Nucleus accumbens (tissue), 56 donors: ENCODE measurements at places on chromosomes 2 and 18.
A peak's percentile ranks its signal among the peaks of the same experiment; 100 is the strongest.

DNA sequence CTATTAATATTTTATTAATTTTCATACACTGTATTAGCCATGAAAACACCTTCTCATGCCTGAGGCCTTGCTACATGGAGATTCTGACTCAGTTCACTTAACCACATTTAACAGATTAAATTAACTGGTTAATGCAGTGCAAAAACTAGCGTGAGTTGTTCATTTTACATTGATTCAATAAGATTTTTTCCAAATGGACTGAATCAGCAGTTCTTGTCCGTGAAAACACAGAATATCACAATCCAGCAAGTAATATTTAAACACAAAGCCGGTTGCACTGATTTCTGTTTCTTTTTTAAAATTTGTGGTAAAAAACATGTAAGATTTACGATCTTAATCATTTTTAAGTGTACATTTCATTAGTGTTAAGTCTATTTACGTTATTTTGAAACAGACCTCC is 118.2 kb upstream of the THUMPD2 start:
- no peak for DNase-seq

- DNase-seq = peak; percentile 48
Measured at GRCh38 chr2:9422321-9423099, 818 bp downstream of the ITGB1BP1 start.

GRCh38 chr2:126657148-126657635 is 1.2 kb downstream of the GYPC start:
- no peak for DNase-seq

GRCh38 chr2:122238006-122238559 is 482.6 kb downstream of the TSN start:
- DNase-seq = no peak

GRCh38 chr2:24022975-24023575 is 13.2 kb downstream of the MFSD2B start:
- DNase-seq = no peak

- DNase-seq = peak; percentile 59
Measured at GRCh38 chr18:58044370-58045241, 580 bp downstream of the NEDD4L start.

DNA sequence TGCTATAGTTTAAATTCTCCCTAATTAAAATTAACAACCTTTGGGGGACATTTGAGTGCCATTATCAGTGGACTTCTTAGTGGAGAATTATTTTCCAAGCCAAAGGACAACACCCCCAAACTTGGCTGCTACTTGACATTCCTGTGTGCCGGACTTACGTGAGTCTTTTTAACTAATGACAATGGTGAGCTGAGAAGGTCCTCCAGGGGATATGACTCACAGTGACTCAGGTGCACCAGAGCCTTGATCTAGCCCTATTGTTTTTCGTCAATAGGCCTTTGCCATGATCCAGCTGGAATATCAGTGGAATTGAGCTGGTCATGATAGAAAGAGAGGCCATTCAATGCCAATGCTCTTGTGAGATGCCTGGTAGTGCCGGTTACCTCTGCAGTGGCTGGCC is 118.1 kb upstream of the CXCR4 start:
- no peak for DNase-seq

DNA sequence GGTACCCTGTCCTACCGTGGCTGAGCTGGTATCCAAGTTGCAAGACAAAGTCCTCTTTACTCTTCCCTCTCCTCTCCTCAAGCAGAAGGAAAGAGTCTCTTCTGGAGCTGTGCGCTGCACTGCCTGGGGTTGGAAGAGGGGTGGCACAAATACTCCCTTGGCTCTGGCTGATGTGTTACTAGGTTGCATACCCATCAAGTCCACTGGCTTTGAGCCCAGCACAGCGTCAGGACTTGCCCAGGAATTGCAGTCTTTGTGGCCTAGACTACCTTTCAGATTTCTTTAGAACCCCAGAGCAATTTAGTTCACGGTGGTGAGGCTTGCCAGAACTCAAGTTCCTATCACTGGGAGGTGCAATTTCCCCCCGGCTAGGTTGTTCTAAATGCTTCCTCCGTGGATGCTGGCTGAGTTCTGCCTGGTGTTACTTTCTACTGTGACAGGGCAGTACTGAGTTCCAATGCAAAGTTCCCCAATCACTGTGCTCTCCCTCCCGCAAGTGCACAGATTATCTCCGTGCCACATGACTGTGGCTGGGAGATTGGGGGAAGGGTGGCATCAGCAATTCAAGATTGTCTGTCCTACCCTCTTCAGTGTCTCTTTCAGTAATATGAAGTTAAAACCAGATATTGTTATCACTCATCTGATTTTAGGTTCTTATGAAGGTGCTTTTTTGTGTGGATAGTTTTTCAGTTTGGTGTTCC is 13.4 kb downstream of the MYO3B start:
- DNase-seq = no peak

- DNase-seq = no peak
Measured at GRCh38 chr18:35835366-35835765, 137.1 kb upstream of the RMP24 start.

- no peak for DNase-seq
Measured at GRCh38 chr2:145284551-145284950, 764.6 kb upstream of the ZEB2 start.

DNA sequence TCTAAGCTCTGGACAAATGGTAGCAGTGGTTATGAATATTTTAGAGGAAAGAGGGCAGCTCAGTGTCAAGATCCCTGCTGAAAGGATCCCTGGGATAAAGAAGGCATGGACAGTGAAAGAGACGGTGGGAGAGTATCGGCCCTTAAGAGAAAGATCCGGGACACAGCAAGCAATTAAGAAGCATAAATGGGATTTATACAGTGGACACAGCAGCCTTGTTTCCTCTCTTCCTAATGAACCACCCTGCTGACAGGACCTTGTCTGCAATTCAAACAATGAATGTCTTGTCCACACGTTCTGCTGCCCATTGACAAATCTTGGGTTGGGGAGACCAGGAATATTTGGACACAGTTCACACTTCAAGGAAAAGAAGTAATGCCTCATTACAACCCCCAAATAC is 16.5 kb downstream of the CPLX4 start:
- no peak for DNase-seq

GRCh38 chr2:72956936-72957335 is 39.6 kb downstream of the EMX1 start:
- no peak for DNase-seq

DNA sequence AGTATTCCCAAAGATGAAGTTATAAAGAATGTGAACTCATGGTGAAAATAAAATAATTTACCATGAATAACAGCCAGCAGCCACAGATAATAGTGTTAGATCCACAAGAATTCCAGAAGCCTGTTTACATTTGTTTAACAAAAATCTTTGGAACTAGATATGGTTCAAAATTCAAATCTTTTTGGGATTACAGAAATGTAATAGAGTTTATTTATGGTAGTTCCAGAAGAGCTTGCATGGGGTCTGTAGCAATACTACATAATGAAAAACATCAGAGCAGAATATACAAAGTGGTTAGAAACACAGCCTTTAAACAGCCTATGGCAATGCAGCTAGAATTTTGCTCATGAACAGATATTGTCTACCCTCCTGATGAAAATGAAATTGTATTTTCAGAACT is 179.1 kb downstream of the RDH14 start:
- DNase-seq = no peak

DNA sequence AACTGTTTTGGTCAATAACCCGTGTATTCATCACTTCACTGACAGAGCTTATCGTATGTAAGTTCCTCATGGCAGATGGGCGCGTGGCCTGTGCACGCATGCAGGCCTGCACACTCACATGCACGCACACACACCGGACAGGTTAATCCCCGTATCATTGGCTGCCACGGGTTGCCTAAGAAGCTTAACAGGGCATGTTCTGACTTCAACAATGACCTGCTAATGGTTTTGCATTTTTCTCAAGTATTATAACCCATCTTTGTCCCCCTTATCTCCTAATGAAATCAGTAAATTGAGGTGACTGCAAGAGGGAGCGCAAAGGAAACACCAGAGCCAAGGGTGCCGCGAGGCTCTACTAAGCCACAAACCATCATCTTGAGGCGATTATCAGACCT is 399.0 kb upstream of the ID2 start:
- no peak for DNase-seq

- no peak for DNase-seq
Measured at GRCh38 chr2:120732506-120733237, 3.0 kb upstream of the GLI2 start.

GRCh38 chr18:28946471-28946870 is 769.5 kb upstream of the CDH2 start:
- DNase-seq = no peak

DNA sequence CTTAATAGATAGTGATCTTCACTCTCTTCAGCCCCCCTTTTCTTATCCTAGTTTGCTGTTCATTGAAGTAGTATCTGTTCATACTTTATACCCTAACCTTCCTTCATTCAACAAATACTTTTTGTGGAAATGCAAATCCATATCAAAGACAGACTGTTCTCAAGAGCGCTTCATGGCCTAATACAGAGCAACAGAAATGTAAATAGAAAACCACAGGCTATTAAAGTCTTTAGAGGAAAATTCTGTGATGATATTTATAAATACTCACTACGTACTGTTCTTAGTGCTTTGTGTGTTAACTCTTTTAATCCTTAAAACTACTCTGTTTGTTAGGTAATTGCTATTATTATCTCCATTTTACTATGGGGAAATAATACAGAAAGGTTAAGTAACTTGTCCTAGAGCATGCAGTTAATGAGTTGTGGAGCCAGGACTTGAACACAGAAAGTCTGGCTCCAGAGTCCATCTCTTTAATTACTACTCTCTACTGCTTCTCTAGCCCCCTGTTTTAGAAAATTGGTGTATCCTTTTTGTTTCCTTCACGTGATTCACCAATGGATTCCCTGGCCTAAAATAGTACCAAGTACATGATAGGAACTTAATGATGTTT is 2.9 kb downstream of the MDH1 start:
- DNase-seq = no peak

DNA sequence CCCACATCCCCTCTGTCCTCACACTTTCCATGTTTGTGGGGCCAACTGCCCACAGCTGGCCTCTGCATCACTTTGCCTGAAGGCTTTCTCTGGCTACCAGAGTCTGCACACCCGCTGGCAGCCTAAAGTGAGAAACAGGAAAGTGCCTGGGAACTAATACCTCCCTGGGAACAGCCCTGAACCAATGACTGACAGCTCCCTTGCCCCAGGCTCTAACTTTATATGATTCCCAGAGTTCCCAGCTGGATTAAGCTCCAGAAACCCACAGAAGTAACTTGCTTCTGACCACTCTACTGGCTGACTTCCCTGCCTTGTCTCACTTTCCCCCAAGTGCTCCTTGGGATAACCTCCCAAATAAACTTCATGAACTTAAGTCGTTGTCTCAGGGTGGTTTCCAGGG is 159.6 kb upstream of the LMAN1 start:
- DNase-seq = no peak

DNA sequence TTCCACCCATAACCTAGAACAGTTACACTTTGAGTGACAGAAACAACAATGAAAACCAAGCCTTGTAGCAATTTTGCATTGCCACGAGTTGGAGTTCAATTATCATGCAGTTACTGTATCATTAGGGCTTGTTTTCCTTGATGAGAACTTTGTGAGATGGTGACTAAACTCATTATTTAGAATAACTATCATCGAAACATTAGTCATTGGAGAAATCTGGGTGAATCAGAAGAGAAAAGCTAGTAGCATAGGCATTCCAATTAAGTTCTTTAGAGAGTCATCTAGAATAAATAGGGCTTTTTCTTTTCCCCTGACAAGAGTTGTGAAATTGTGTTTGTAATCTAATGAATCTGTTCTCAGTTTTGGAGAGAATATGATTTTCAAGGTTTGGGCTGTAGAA is 122.8 kb upstream of the DOCK10 start:
- no peak for DNase-seq

DNA sequence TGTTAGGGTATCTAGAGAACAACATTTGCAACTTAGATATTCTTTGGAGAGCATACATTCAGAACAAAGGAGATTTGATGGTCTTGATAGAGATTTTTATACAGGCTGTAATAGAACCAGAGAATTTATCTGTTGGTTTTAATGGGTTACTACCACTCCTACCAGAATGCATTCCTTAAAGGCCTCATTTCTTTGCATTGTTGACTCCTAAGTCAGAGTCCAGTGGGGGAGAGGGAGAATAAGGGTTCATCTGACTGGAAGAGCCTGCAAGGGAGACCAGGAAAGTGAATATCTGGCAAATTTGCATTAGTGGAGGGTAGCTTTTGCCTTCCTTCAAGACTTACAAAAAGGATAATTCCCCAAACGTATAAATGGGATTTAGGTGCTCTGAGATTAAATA is 29.7 kb downstream of the AGPS start:
- DNase-seq = no peak

DNA sequence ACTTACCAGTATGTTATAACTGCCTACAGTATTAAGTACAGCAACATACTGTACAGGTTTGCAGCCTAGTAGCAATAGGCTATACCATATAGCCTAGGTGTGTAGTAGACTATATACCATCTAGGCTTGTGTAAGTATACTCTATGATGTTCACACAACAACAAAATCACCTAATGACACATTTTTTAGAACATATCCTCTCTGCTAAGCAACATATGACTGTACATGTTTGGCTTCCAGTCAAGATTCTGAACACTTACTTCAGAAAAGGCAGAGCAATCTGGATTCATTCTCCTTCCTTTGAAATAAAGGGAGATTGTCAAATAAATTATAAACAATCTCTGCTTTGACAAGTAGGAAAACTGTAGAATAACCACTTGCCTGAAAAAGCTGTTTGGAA is 81.8 kb downstream of the EXOC6B start:
- DNase-seq = no peak

GRCh38 chr2:147843391-147843863 is 1.4 kb upstream of the ACVR2A start:
- DNase-seq = no peak

DNA sequence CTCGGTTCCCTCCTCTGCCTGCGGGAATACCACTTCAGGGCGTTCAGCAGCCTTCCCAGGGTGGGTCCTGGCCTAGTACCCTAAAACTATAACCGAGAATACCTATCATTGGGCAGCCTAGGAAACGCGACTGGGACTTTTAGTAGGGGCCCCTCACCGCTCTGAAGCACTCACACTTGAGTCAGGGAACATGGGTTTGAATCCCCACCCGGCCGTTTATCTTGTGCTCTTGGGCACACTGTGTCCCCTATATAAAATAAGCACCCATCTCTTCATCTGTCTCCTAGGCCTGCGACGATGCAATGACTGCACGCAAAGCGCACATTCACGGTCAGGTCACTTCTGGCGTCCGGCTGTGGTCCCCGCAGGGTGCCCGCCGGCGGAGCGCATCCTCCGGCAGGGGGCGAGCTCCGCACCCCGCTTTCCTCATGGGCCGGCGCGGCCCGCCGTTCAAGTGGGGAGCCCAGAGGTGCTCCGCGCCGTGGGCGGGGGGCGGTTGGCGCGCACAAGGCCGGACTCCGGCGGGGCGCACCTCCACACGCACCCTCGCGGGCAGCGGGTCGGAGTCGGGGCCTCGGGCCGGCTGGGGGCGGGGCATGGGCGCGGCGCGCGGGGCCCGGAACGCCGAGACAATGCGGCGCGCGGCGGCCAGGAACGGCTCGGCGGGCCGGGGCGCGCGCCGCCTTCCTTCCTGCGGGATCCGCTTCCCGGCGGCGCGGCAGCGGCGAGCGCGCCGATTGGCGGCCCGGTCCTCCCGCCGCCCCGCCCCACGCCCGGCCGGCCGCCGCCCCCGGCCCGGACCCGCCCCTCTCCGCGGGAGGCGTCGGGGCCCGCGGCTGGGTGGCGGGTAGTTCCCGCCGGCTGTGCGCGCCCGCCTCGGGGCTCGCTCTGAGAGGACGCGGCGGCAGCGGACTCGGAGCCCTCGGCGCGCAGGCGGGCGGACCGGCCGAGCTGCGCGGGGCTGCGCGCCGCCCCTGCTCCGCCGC is at the start of gene ASAP2:
ASAP2 (plus strand) TSS at position 850 of the 986 bp plus-strand sequence. CDS start 293 bp downstream, outside the sequence.
- DNase-seq = peak; percentile 70

- no peak for DNase-seq
Measured at GRCh38 chr18:5538544-5538943, 5.3 kb downstream of the EPB41L3 start.
